ENCODE measurements at places on chromosomes 13 and 19.
A peak's percentile ranks its signal among the peaks of the same experiment; 100 is the strongest.

DNA sequence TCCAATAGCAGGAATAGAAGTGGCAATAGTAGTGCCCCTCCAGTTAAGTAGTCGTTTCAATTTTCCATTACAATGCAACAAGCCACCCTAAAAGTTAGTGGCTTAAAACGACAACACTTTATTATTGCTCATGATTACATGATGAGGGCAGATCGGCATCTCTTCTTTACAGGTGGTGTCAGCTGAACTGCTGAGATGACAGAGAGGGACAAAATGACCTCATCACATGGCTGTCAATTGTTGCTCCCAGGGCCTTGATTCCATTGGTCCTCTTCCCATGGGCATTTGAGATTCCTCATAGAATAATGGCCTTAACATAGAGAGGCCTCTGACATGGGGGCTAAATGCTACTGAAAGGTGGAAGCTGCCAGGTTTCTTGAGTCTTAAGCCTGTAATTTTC is 679.8 kb upstream of the KLHL1 start:
- no peak for DNase-seq

DNA sequence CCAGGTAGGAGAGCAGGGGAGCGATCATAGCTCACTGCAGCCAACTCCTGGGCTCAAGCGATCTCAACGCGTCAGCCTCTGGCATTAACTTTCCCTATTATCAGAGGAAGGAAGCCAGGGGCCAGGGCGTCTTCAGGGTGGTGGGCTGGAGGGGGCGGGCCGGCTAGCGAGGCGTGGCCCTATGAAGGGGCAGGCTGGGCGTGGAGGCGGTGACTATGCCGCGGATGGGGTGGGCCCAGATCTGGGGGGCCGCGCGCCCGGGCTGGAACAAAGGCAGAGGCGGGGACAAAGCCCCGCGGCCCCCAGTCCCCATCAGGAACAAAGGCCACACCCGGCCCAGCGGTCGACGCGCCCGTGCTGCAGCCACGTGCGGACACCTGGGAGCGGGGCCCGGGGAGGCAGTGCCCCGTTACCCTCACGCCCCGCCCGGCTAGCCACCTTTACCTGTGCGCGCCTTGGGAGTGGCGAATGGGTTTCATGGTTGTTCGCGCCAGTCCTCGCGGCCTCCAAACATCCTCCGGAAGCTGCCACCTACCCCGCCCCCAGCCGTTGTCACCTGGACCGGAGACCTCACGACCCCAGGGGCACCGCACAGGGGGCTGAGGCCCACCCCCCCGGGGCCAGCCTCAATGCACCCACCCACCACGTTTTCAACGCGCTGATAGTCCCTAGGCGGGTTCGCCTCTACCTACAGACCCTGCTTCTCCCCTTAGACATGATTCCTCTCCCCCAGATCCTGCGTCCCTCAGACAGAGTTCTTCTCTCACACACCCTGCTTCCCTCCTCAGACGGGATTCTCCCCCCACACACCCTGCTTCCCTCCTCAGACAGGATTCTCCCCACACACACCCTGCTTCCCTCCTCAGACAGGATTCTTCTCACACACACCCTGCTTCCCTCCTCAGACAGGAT is 5.4 kb upstream of the TRIM28 start:
- no peak for DNase-seq

DNA sequence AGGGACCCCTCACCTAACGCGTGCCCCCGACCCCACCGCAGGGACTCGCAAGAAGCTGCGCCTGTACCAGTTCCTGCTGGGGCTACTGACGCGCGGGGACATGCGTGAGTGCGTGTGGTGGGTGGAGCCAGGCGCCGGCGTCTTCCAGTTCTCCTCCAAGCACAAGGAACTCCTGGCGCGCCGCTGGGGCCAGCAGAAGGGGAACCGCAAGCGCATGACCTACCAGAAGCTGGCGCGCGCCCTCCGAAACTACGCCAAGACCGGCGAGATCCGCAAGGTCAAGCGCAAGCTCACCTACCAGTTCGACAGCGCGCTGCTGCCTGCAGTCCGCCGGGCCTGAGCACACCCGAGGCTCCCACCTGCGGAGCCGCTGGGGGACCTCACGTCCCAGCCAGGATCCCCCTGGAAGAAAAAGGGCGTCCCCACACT is 4.7 kb upstream of the MYBPC2 start:
- peak; percentile 17 for DNase-seq

GRCh38 chr13:20727856-20728255 is 24.4 kb downstream of the IL17D start:
- no peak for DNase-seq

GRCh38 chr13:22703601-22704209 is 477.1 kb upstream of the SGCG start:
- DNase-seq = no peak

DNA sequence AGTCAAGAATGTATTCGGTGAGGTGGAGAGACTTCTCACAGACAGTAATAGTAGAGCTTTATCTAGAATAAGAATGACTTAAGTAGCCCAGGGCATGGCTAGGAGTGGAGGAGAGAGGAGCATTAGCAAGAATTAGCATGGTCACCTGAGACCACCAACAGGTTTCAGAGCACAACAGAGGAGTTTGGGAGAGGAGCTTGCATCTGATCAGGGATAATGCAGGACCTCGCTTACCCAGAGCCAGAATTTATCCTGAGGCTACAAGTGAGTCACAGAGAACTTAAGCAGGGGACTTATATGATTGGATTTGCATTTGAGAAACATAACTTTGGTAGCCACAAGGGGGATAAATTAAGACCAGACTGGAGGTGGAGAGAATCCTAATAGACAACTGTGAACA is 102.1 kb upstream of the FNDC3A start:
- DNase-seq = no peak

Measured in activated naive CD4-positive, alpha-beta T cell (primary cell).